Endodermal cell (in vitro differentiated cells): ENCODE measurements at places on chromosomes 6 and 20.

- H3K4me3 ChIP-seq: no peak overlapping the region
- H3K4me1 ChIP-seq: peaks cover 6% of the 10 kb centered on the region
- no peaks in the 10 kb centered on the region for H3K27me3 ChIP-seq
- DNase-seq: no peak
Measured at GRCh38 chr6:31961616-31962015, 2.6 kb downstream of the SKIC2 start.

DNA sequence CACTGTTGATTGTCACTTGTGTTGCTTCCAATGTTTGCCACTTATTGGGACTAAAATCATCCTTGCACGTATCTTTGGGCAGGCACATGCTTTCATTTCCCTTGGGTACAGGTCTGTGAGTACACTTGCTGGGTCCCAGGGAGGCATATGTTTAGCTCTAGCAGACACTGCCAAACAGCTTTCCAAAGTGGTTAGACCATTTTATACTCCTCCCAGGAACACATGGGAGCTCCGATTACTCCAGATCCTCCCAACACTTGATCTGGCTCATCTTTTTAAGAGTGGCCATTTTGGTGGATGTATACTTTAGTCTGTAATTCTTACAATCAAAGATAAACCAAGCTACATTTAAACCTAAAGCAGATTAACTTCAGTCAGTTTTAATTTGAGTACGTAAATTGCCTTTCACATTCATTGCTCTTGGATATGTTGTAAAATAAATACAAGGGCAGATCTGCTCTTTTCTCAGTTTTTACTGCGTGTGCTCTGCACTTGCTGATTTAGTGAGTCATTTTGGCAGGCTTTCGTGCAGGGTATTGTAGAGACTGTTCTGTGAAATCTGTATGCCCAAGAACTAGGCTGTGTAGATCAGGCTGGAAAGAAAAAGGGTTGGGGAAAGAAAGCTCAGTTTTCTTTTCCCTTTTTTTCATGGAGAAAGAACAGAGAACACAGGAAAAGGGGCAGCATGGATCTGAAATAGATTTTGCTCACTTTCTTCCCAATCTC lies 19.5 kb downstream of the SLC22A1 start:
- peak; percentile 20 for DNase-seq
- no peaks in the 10 kb centered on the region for H3K27me3 ChIP-seq

DNA sequence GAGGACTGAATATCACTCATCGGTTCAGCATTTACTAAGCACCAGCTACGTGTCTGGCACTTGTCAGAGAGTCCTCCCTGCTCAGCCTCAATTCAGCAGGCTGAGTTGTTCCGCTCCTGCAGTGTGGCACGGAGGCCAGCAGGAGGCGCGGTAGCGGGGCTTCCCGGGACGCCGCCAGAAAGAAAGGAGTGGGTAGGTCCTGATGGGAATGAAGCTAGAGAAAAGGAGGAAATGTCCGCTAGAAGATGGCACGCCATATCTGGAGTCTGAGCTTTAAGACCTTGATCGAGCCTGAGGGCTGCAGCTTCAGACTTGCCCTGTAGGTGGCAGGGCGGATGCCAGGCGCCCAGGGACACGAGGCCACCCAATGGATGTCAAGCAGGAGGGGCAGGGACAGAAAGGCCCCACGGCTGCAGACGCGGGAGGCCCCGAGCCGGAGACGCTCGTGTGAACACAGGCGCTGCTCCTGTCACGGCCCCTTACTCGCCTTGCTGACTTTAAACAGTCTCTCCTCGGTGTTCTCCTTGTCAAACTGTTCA lies 18.7 kb downstream of the SERPINB6 start:
- no peaks in the 10 kb centered on the region for H3K27me3 ChIP-seq
- H3K27ac ChIP-seq: no peak overlapping the region
- H3K36me3 ChIP-seq: peaks cover 29% of the 10 kb centered on the region
- H3K4me1 ChIP-seq: no peaks in the 10 kb centered on the region
- DNase-seq: peak; percentile 97
- H3K4me3 ChIP-seq: no peak overlapping the region

GRCh38 chr20:32742322-32743236 lies 688 bp downstream of the COMMD7 start:
- H3K27ac ChIP-seq: no peak overlapping the region
- H3K4me1 ChIP-seq: no peaks in the 10 kb centered on the region

DNA sequence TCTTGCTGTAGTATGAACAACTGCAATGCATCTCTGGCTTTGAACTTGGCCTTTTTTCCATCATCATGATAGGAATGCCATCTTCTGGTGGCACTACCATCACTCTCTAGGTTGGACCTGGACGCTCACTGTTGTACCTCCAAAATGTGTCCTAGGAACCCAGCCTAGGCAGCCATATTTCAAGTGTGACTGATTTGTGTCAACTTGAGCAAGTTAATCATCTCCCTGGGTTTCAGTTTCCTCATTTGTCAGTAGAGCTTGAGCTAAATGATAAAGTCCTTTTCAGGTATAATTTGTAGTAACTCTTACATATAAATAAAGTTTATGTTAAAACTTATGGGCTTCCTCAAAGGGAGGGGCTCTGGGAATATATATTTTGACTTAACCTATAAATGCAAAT lies 241.7 kb upstream of the CEP162 start:
- no peaks in the 10 kb centered on the region for H3K36me3 ChIP-seq
- no peak overlapping the region for H3K4me3 ChIP-seq
- H3K4me1 ChIP-seq: peaks cover 5% of the 10 kb centered on the region
- no peak overlapping the region for H3K27ac ChIP-seq
- H3K27me3 ChIP-seq: no peaks in the 10 kb centered on the region
- DNase-seq: no peak

DNA sequence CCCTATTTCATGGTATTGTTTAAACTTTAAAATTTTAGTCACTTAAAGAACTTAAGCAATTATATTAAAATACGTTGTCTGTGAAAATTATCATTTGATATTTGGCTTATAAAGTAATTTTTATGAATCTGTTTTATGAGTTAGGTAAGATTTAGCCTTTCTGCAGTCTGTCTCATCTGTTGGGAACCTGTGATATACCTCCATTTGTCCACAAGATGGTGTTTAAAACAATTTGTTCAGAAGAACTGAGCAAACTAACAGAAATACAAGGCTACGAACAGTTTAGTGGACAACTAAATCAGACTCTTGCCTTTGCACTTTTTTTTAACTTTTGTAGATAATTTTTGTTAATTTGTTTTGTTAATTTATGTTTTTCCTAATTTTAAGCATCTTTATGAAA lies 92.4 kb downstream of the COL9A1 start:
- no peaks in the 10 kb centered on the region for H3K27me3 ChIP-seq
- H3K4me1 ChIP-seq: peaks cover 6% of the 10 kb centered on the region
- no peak overlapping the region for H3K4me3 ChIP-seq
- no peak overlapping the region for H3K27ac ChIP-seq

DNA sequence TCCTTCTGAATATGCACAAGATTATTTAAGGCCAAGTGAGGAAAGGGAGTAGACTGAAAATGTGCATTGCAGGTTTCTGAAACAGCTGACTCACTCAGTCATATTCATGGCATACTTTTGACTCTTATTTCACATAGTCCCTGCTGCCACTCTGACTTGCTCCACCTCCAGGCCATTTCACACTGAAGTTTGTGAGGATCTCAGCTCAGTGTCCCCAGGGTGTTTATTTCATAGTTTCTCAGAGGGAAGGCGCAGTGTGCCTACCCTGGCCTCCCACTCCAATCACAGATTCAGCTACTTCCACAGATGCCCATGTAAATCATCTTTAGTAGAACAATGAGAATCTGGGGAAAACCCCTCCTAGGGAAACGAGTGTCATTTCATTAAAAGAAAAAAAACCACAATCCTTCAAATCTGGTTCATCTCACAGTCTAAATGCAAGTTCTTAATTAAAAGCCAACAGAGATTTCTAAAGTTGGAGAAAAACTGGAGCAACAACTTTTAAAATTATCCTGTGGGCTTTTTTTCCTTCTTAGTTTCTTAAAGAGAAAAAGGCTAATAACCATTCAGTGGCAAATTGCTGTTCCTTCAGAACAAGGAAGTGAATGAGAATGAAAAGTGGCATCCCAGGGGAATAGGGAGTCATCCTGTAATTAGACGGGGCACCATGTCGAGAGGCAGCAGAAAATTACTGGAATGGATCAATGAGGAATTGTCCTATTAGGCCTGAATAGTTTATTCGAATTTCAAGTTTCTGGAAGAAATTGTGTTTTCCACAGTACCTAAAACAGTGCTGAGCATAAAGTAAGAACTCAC lies 133.6 kb downstream of the TFAP2B start:
- no peaks in the 10 kb centered on the region for H3K36me3 ChIP-seq
- peak; percentile 49 for DNase-seq
- no peaks in the 10 kb centered on the region for H3K27me3 ChIP-seq
- no peak overlapping the region for H3K4me3 ChIP-seq

- DNase-seq: no peak
- H3K36me3 ChIP-seq: no peaks in the 10 kb centered on the region
- H3K27me3 ChIP-seq: no peaks in the 10 kb centered on the region
Measured at GRCh38 chr6:148497257-148497656, 154.6 kb downstream of the SASH1 start.

DNA sequence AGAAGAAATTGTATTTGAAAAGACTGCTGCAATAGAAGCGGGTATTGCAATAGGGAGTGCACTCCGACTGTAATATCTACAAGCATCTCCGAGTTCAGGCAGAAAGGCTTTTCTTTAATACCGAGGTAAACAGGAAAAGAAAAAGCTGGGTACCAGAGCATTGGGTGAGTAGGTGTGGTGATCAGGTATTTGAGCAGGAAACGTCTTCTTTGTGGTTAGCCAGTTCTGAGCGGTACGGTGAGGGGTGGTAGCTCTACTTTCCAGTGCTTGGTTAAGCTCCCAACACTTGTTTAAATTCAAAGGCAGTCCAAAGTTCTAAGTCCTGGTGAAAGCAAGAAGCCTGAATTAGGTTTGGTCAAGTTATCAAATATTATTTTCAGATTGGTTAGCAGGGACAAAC lies 404.1 kb downstream of the LMBRD1 start:
- H3K36me3 ChIP-seq: no peaks in the 10 kb centered on the region
- no peak overlapping the region for H3K27ac ChIP-seq
- H3K27me3 ChIP-seq: peaks cover 10% of the 10 kb centered on the region
- no peak for DNase-seq
